ENCODE measurements at places on chromosomes 12 and 14.

- peak; percentile 81 for DNase-seq
These were observed 1.9 kb upstream of the SCFD1 start for GRCh38 chr14:30620178-30620577.

GRCh38 chr12:8048906-8049305, 16.4 kb downstream of the FOXJ2 start:
- DNase-seq = no peak

DNA sequence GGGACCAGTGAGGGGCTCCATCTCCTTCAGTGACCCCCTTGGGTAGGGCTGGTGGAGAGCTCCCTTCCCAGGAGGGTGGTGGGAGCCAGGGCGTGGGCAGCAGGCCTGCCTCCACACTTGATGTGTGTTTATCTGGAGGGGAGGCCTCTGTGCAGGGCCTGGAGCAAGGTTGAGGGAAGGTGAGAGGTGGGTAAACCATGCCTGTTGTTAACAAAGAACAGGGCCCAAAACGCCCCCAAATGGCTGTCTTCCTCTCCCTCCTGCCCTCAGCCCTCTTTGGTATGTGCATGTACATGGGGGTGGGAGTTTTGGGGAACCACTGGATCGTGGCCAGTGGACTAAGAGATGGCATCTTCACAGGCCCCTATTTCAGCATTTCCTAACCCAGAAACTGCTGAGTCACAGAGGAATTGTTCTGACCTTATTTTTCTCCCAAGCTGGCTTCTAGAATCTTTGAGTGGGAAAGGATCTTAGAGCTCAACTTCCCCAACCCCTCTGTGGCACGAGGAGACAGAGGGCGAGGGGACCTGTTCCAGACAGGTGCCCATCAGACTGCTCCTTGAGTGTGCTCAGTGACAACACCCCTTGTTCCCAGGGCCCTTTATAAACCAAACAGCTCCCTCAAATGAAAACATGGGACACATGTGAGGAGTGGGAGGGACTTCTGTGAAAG, 3.6 kb downstream of the SLC48A1 start:
- DNase-seq = no peak

GRCh38 chr14:89957791-89958190, 2.1 kb downstream of the TDP1 start:
- DNase-seq = no peak

DNA sequence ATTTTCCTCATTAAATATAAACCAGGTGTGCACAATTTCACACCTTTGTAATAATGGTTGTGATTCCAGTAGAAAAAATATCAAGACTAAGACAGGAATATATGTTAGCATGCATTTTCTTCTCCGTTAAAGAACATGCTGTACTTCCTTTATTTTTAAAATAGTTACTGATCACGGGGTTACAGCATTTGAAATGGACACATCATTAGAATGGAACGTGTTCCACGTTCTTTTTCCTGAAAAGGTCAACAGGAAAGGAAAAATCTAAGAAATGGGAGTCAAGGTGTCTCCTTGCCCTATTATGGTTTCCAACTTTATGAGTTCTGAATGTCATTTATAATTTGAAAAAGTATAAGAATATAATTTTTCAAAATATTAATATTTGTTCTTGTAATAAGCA, 1325.7 kb downstream of the SLC16A7 start:
- no peak for DNase-seq

- no peak for DNase-seq
These were observed 4.8 kb downstream of the CKB start for GRCh38 chr14:103517721-103518421.

DNA sequence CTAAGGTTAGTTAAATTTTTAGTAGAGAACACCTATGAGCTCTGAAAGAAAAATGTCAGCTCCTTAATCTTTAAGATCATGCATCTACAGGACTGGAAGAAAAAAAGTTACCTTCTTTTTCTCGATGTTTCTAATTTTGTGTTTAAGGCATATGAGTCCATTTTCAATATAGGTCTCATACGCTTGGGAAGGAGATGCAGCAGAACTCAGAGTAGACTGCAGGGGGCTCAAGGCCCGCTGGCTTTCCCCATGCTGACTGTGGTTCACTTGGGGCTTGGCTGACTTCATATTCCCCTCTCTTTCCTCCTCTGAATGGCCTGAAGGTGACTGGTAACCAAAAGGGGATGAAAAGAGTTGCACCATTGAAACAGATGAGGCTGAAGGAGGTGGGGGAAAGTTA, 1.5 kb downstream of the CAPRIN2 start:
- DNase-seq = no peak

GRCh38 chr14:97760050-97760449, 962.9 kb downstream of the VRK1 start:
- DNase-seq = no peak

GRCh38 chr12:52903855-52904508, 894 bp downstream of the KRT8 start:
- peak; percentile 81 for DNase-seq

DNA sequence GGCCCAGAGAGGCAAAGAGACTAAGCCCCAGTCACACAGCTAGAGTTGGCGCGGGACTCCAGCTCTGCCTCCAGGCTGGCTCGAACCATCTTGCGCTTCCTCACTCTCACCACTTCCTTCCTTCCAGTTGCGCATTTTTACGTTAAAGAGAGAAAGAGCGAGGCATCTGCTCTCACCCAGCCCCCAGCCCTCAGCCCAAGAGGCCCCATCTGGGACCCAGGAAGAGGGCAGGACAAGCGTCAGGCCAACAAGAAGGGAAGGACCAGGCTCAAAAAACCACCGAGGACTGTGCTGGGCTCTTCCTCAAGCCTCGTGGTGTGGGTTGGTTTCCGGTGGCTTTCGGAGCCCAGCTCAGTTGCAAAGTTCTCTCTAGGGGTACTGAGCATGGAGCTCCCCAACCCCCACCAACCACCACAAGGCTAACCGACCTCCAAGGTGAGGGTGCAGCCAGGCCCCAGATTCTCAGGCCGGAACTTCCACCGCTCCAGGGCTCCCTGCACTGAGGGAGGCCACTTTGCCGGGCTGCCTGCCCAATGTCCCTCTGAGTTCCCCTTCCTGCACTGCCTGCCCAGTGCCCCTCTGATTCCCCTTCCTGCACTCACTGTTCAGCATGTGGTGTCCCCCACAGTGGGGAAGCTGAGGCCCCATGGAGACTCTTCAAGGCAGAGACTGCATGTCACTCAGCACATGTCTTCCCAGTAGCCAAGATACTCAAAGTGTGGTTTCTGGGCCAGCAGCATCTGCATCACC, 35.9 kb downstream of the TESC start:
- no peak for DNase-seq

GRCh38 chr12:62799126-62799736, 135.7 kb downstream of the PPM1H start:
- DNase-seq = peak; percentile 38

Measured in NCI-H226 (cell line).